GM10248 (cell line): ENCODE measurements at places on chromosomes 11 and 22.

DNA sequence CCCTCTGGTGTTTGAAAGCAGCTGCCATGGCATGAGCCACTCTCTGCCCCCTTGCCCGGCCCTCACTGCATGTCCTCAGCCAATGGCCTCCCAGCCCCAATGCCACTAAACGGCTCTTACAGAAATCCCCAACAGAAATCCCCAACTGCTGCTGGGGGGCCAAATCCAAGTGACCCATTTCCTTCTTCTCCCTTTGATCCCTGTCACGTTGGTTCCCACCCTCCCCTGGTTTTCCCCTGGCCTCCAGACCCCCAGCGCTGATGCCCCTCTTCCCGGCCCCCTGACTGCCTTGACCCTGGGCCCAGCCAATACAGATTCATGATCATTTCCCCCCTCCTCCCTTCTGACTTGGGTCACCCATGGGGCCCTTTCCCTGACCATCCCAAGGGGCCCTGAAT lies 30.9 kb downstream of the IGLL1 start:
- DNase-seq = no peak

- no peak for DNase-seq
These were observed 282.3 kb downstream of the KIRREL3 start for GRCh38 chr11:126718276-126718675.

DNA sequence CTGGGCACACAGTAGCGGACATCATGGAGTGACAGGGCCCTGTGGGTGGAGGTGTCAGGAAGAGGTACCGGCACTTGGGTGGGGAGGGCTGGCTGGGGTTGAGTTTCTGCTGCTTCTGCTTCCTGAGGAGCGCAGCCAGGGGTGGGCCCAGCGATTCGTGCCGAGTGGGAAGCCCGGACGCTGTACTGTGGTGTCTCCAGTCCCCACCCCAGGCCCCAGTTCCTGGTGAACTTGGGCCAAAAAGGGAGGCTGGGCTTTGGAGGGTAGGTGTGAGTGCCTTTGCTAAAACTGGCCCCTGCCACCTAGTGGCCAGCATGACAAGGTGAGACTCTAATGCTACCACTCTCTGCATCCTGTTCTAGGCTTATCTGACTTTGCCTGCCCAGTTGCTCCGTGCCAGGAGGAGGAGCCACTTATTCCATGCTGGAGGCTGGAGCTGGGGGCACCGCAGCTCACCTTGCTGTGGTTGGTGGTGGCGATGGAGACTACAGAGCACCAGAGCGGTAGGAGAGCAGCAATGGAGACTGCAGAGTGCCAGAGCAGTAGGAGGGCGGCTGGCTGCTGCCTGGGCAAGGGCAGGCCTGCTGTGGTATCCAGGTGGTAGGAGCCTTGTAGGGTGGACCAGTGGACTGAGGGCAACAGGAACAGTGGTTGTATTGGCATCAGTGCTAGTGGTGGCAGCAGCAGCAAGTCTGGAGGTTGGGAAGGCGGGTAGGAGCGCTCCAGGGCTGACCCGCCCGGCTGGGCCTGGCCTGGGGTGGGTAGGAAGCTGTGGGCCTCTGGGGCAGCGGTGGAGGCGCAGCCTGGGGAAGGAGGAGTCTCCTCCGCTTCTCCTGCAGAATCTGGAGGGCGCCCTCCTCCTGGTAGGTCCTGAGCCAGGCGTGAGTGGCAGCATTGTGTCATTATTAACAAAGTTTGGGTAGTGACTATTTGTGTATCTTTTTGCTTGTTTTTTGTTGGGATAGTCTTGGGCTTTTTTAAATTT lies 2.2 kb upstream of the RFPL2 start:
- no peak for DNase-seq

GRCh38 chr11:126307706-126308105 lies 3.8 kb downstream of the DCPS start:
- DNase-seq = no peak

GRCh38 chr22:27690599-27690998 lies 111.0 kb downstream of the MN1 start:
- no peak for DNase-seq
